ENCODE measurements at places on chromosomes 1 and 21. TPM values are rescaled to one million over a fixed set of nuclear protein-coding genes. Genes with fewer than 3 reads are reported as not detected.
A peak's percentile ranks its signal among the peaks of the same experiment; 100 is the strongest.

DNA sequence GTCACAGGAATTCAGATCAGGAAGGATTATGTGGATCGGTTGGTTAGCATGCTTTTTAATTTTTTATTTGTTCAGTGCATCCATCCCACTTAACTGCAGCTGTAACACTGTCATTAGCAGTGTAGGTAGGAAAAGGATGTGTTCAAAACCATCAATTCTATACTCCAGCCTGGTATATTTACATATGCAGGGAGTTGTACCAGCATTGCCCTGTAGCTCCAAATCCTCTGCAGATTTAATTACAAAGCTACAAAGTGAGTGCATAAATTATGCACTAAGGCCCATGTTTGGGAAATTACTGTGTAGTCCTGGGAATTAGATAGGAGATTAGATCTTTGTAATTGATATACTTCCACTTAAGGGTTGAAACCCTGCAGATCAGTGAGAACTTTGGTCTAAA is 15.9 kb upstream of the OSBPL9 start:
- no peak for DNase-seq

- no peak for DNase-seq
Measured at GRCh38 chr1:156293098-156293434, 2.4 kb downstream of the GLMP start.

- DNase-seq = no peak
Measured at GRCh38 chr1:20731057-20731991, 1.2 kb downstream of the SH2D5 start.

- no peak for DNase-seq
Measured at GRCh38 chr1:237809099-237809498, 81.6 kb downstream of the ZP4 start.

DNA sequence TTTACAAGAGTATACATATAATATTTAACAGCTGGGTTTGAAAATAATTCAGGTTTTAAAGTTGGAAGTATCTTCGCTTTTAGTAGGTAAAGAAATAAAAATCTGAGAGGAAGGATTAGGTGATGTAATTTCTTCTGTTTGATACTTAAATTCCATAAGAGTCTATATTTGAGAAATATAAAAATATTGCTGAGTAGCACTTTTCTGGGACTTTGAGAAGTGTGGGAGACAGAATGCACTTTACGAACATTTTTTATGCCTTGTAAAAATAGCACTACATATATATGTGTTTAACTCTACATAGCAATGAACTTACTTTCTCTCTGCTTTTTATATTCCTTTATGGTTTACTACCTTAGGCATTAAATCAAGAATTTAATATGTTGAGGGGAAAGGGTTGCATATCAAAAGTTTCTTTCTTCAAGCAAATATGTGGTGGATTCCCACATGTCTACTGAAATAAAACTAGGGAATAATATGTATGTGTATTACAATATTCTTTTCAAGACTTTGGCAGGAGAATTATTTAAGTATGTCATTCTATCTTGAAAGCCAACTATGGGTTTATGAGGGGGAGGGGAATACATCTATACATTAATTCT is 266.7 kb upstream of the ADAMTS5 start:
- no peak for DNase-seq

GPR157 gene
- total RNA-seq = 2.3 TPM

- DNase-seq = no peak
Measured at GRCh38 chr1:100383743-100384405, 31.6 kb downstream of the CDC14A start.

TMPRSS3 gene
- 0.12 TPM for total RNA-seq

PAQR6 gene
- 2.0 TPM for total RNA-seq

DNA sequence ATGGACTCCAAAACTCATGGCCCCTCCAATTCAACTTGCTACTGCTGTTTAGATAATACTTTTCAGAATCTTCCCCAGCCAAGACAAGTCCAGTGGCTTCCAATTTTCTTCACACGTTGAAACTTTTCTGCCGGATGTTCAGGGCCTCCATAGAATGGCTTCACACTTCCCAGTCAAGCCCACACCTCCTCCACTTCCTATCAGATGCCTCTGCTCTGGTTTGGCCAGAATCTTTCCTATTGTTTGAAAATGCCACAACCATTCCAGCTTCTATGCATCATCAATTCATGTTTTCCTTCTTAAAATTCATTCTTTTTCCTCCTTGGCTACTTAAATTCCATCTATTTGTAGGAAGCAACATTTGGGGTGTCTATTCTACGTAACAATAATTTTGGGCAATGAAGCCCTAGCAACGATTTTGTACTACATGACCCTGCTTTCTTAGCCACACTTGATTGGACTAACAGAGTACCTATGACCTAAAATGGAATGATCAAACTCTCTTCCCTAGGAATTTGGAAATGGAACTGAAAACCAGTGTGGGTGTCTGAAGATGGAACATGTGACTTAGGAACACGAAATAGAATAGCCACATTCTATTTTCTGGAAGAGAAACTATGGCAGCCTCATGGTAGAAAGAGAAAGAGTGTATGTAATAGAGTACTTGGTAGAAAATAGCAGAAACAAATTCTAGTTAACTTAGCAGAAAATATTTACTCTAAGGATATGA is 74.1 kb upstream of the CNIH3 start:
- DNase-seq = peak; percentile 64

FBLIM1 gene
- total RNA-seq = 31.2 TPM

SLC45A1 gene
- 0.74 TPM for total RNA-seq

C1QB gene
- not detected for total RNA-seq

GRCh38 chr21:35229290-35229689 is 180.2 kb upstream of the RUNX1 start:
- DNase-seq = no peak

- no peak for DNase-seq
Measured at GRCh38 chr1:43965316-43965715, 4.5 kb upstream of the DPH2 start.

DNA sequence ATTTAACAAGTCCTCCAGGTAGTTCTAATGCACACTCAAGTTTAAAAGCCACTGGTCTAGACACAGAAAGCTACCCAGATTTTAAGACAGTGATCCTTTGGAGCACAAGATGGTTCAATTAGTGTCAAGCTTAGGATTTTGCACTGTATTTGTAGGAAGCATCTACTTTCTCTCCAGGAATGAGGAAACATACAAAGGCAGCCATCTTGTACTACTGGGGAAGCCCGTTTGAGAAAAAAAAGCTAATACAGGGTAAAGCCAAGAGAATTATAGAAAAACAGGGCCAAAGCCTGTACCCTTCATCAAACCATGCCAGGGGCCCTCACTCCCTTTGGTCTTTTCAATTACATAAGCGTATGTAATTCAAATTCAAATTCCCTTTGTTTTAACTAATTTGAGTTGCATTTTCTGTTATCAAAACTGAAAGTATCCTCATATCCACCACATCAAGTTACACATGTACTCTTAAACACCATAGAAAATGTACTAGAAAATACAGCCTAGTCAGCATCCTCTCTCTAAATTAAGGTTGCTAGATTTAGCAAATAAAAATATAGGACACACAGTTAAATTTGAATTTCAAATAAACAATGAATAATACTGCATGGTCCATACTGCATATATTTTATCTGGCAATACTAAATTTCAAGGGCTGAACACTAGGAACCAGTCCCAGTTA is 17.4 kb downstream of the PIK3R3 start:
- no peak for DNase-seq

- no peak for DNase-seq
Measured at GRCh38 chr1:216425577-216425976, 2.3 kb upstream of the USH2A start.

DNA sequence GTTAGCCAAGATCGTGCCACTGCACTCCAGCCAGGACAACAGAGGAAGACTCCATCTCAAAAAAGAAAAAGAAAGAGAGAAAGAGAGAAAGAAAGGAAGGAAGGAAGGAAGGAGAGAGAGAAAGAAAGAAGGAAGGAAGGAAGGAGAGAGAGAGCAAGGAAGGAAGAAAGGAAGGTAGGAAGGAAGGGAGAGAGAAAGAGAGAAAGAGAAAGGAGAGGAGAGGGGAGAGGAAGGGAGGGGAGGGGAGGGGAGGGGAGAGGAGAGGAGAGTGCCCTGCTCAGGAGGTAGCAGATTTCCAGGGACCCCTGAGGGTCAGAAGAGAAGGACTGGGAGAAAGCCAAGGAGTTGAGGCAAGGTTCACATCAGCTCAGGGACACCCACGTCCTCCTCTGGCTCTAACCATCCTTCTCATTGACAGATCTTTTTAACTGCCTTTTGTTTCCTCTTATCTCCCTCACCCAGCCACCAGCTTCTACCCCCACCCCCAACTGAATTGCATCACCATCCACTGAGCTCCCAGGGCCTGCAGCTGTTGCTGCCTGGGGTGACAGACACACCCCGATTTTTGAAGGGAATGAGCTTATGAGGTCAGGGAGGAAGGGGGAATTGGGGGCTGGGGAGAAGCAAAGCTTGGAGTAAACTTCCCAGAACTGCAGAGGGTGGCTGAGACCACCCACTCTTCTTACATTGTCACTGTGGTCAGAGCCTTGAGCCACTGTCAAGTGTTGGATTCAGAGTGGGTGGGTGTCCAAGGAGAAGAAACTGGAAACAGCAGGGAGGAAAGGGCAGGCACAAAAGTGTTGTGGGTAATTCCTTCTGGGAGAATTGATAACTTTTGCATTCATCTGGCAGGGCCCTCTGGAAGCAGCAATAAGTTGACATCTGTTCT is 91.6 kb downstream of the GLUL start:
- no peak for DNase-seq

DNA sequence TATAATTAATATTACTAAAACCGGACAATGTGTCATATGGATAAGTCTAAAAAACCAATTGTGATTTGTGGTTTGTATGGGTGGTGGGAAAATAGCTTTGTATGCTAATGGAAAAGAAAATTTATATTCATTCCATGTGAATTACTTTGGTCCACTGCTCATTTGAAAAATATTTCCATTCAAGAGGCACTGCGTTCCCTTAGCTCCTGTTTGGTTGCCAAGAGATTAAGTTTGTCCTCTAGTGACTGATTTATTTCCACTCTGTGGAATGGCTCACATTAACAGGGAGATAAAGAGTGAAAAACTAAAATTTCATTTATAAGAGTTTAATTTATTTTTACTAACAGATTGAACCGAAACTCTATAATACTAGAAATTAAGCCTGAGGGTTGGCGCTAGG is 744.1 kb upstream of the CHRM3 start:
- DNase-seq = peak; percentile 85

SPRR2G gene
- total RNA-seq = not detected

APOBEC4 gene
- not detected for total RNA-seq

SPATA6 gene
- 0.55 TPM for total RNA-seq

NLRP3 gene
- 0.24 TPM for total RNA-seq

GRCh38 chr1:116857092-116857491 is 52.6 kb upstream of the PTGFRN start:
- DNase-seq = no peak

GRCh38 chr1:18057623-18058022 is 50.0 kb upstream of the IGSF21 start:
- DNase-seq = no peak
